Osteoblast (primary cell): ENCODE measurements at places on chromosomes 5 and 9. TPM values are rescaled to one million over a fixed set of nuclear protein-coding genes. Genes with fewer than 3 reads are reported as not detected.

DNA sequence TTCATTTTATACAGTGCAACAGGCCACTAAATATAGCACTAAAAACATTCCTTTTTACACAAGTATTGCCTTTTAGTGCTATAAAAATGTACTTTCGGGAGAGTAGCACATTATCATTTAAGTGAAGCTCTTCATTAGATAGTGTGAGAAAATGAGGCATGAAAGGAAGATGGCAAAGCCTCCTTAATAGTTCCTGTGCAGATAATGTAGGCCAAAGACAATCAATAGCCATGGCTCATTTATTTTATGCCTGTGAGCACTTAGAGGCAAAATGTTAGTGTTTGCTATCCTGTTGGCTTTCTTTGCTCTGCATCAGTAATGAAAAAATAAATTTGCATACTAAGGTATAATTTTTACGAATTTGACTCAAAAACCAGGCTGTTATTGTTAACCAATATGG is 929.5 kb upstream of the C9orf72 start:
- no peak for DNase-seq
- H3K36me3 ChIP-seq: no peaks in the 10 kb centered on the region
- H3K4me3 ChIP-seq: no peak overlapping the region
- H3K4me1 ChIP-seq: no peaks in the 10 kb centered on the region
- H3K27ac ChIP-seq: no peak overlapping the region

GRCh38 chr5:156476678-156477077 is 149.7 kb downstream of the SGCD start:
- H3K4me3 ChIP-seq: no peak overlapping the region
- H3K36me3 ChIP-seq: no peaks in the 10 kb centered on the region
- DNase-seq: no peak
- H3K27ac ChIP-seq: peak overlapping the region; percentile 73
- H3K27me3 ChIP-seq: no peaks in the 10 kb centered on the region

- no peak for DNase-seq
- no peaks in the 10 kb centered on the region for H3K36me3 ChIP-seq
- H3K4me3 ChIP-seq: no peak overlapping the region
- H3K27me3 ChIP-seq: no peaks in the 10 kb centered on the region
Measured at GRCh38 chr5:149323210-149323609, 22.1 kb upstream of the GRPEL2 start.

DNA sequence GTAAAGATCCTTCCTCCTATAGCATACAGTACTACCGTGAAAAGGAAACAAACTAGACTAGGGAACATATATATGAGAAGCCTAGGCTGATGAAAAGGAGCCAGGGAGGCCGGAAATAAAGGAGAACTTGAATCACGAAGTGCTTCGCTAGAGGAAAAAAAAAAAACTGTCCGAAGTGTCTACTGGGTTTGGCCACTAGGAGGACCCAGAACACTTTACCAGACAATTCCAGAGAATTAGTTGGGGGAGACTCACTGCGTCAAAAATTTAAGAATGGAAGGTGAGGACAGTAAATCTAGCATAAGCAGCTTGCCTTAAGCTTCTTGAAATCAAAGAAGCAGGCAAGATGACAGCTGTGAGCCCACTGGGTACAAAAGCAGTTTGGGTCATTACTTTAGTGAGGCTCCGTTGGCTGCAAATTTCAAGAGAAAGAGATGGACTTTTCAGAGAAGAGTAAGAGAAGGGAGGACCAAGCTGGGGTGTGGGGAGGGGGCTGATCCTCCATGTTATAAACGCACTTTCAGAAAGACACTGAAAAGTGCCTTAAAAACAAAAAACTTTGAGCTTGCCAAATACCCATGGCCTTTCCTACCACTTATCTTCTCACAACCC is 47.4 kb downstream of the P4HA2 start:
- peak; percentile 95 for DNase-seq
- no peaks in the 10 kb centered on the region for H3K36me3 ChIP-seq
- peaks cover 3% of the 10 kb centered on the region for H3K4me1 ChIP-seq
- H3K27ac ChIP-seq: no peak overlapping the region
- H3K27me3 ChIP-seq: no peaks in the 10 kb centered on the region
- no peak overlapping the region for H3K4me3 ChIP-seq

DNA sequence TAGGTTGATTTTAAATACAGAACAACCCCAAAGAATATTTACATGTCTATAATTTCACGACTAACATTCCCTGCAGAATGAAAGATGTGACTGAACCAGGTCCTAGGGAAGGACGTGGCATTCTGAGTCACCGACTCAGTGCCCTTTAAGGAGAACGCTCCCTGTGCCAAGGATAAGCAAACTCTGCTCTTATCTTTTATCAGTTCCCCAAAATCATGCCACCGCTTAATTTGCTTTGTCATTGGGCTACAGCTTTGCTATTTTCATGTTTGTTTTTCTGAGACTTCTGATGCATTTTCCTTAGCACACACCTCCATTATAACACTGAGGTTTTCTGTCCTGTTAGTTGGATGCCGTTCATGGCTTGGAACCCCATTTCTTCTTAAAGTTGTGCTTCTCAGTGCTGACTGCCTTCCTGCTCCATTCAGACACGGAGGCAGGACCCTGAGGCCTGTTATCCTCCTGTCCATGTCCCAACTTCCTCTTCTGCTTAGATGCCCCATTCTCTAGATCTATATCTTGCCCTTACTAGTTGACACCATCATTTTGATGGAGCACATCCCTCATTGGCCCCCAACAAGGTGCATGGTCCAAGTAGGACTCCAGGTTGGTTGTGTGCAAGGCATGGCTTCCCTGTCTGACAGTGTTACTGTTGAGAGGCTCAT is 11.2 kb upstream of the SEMA4D start:
- H3K4me1 ChIP-seq: no peaks in the 10 kb centered on the region
- H3K4me3 ChIP-seq: no peak overlapping the region
- peaks cover 4% of the 10 kb centered on the region for H3K27me3 ChIP-seq
- DNase-seq: no peak
- H3K36me3 ChIP-seq: no peaks in the 10 kb centered on the region
- no peak overlapping the region for H3K27ac ChIP-seq

- no peaks in the 10 kb centered on the region for H3K4me1 ChIP-seq
- H3K27ac ChIP-seq: no peak overlapping the region
- no peak for DNase-seq
Measured at GRCh38 chr9:100652850-100653249, 75.0 kb downstream of the CAVIN4 start.

- no peaks in the 10 kb centered on the region for H3K36me3 ChIP-seq
- peak overlapping the region; percentile 90 for H3K27ac ChIP-seq
- no peak overlapping the region for H3K4me3 ChIP-seq
- no peak for DNase-seq
- H3K4me1 ChIP-seq: peaks cover 52% of the 10 kb centered on the region
- H3K27me3 ChIP-seq: no peaks in the 10 kb centered on the region
Measured at GRCh38 chr5:15008921-15009320, 137.3 kb upstream of the ANKH start.

GRCh38 chr5:177195307-177195952 is 61.9 kb downstream of the NSD1 start:
- H3K27me3 ChIP-seq: no peaks in the 10 kb centered on the region
- DNase-seq: no peak
- peaks cover 51% of the 10 kb centered on the region for H3K36me3 ChIP-seq

- no peaks in the 10 kb centered on the region for H3K4me1 ChIP-seq
- DNase-seq: no peak
- no peaks in the 10 kb centered on the region for H3K27me3 ChIP-seq
- no peak overlapping the region for H3K4me3 ChIP-seq
Measured at GRCh38 chr5:114581136-114581535, 219.3 kb downstream of the KCNN2 start.

GRCh38 chr5:173963182-173963838 is 25.7 kb upstream of the C5orf47 start:
- H3K36me3 ChIP-seq: no peaks in the 10 kb centered on the region
- no peaks in the 10 kb centered on the region for H3K27me3 ChIP-seq
- H3K4me3 ChIP-seq: peak overlapping the region; percentile 64
- peak overlapping the region; percentile 90 for H3K27ac ChIP-seq
- DNase-seq: peak; percentile 96
- H3K4me1 ChIP-seq: peaks cover 12% of the 10 kb centered on the region

DNA sequence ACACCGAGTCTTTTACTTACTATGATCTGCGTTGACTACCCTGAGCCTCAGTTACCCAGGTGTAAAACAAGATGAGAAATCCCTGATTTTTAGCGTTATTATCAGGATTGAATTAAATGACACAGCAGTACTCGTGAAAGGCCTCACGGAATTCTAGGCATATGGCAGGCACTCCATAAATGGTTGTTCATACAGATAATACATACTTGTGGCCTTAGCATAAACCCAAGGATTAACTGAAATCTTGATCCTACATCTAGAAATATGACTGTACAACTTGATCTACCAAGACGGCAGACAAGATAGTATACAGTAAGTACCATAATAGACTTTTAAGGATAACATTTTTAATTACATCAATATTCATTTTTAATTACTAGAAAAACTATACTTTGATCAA is 409.8 kb downstream of the BNC2 start:
- H3K36me3 ChIP-seq: no peaks in the 10 kb centered on the region
- H3K27ac ChIP-seq: no peak overlapping the region
- DNase-seq: no peak
- H3K4me1 ChIP-seq: peaks cover 9% of the 10 kb centered on the region

- H3K27ac ChIP-seq: no peak overlapping the region
- H3K36me3 ChIP-seq: no peaks in the 10 kb centered on the region
- peaks cover 3% of the 10 kb centered on the region for H3K4me1 ChIP-seq
- H3K27me3 ChIP-seq: no peaks in the 10 kb centered on the region
- DNase-seq: peak; percentile 36
Measured at GRCh38 chr5:54159153-54159892, 151.1 kb downstream of the ARL15 start.

- no peak for DNase-seq
- H3K4me1 ChIP-seq: peaks cover 28% of the 10 kb centered on the region
- peak overlapping the region; percentile 92 for H3K4me3 ChIP-seq
- H3K27me3 ChIP-seq: no peaks in the 10 kb centered on the region
Measured at GRCh38 chr9:35749515-35750255, 598 bp downstream of the RGP1 start.

- no peaks in the 10 kb centered on the region for H3K27me3 ChIP-seq
- no peaks in the 10 kb centered on the region for H3K36me3 ChIP-seq
- peak overlapping the region; percentile 84 for H3K4me3 ChIP-seq
- peak overlapping the region; percentile 18 for H3K27ac ChIP-seq
- peaks cover 10% of the 10 kb centered on the region for H3K4me1 ChIP-seq
- DNase-seq: peak; percentile 66
Measured at GRCh38 chr9:19102181-19102630, 498 bp downstream of the HAUS6 start.

DNA sequence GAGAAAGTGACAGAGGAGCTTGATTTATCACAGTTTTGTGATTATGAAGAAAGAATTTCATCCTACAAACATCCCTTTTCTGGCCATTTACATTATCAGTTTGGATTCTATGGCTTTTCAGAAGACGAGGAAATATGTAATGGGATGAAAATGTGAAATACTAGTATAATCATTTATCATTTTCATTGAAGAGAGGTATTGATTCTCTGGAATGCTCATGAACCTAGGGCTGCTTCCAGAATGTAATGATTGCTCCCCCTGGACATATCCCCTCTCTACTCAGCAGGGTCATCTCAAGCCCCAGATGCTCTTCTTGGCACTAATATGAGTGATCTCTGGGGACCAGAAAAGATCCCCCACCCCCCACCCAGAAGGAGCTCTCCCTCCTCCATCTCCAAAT is 106.7 kb upstream of the ZNF618 start:
- no peak overlapping the region for H3K27ac ChIP-seq
- H3K4me3 ChIP-seq: no peak overlapping the region
- peaks cover 60% of the 10 kb centered on the region for H3K27me3 ChIP-seq
- DNase-seq: no peak

GRCh38 chr5:54021431-54022164 is 288.8 kb downstream of the ARL15 start:
- peaks cover 27% of the 10 kb centered on the region for H3K4me1 ChIP-seq
- DNase-seq: no peak
- no peaks in the 10 kb centered on the region for H3K36me3 ChIP-seq
- H3K4me3 ChIP-seq: no peak overlapping the region

- H3K36me3 ChIP-seq: no peaks in the 10 kb centered on the region
- DNase-seq: no peak
- no peak overlapping the region for H3K4me3 ChIP-seq
- no peaks in the 10 kb centered on the region for H3K27me3 ChIP-seq
- H3K27ac ChIP-seq: no peak overlapping the region
- no peaks in the 10 kb centered on the region for H3K4me1 ChIP-seq
Measured at GRCh38 chr5:168447808-168448207, 38.5 kb upstream of the RARS1 start.

DNA sequence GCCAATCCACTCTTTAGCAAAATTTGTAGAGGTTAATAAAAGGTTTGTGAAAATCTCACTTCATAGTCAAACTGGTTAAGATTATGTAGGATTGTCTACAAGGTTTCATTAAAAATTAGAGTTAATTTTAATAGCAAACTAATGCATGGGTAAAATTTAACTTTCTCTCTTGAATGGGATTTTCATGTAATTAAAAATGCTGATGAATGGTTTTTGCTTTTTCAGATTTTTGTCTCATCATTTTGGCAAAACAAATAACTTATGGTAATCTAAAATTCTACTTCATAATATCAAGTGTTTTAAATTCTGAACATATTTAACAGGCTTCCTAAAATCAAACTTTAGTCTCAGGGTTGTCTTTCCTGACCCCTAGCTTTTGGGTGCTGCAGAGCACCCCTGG is 113.8 kb upstream of the FAM174A start:
- no peaks in the 10 kb centered on the region for H3K4me1 ChIP-seq
- H3K4me3 ChIP-seq: no peak overlapping the region
- no peaks in the 10 kb centered on the region for H3K36me3 ChIP-seq

DNA sequence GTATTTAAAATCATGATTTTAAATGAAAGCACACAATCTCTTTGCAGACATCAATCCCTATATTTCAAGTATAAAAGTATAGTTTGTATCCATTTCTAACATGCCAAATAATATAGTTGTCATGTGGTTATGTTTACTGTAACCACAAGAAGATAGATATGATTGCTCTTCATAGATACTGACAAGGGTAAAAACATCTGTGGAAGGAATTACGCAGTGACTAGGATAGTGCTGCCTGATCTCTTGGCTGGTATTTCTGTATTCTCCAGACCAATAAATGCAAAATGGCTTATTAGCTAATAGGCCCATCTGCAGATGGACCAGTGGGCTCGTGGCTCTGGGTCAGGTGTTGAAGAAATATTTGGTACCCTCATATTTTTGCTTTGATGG is 34.9 kb upstream of the FBN2 start:
- no peak for DNase-seq
- no peak overlapping the region for H3K27ac ChIP-seq
- no peaks in the 10 kb centered on the region for H3K27me3 ChIP-seq
- H3K4me3 ChIP-seq: no peak overlapping the region
- H3K4me1 ChIP-seq: no peaks in the 10 kb centered on the region

The IL9 gene
- not detected in 2 replicates for total RNA-seq

The HINT2 gene
- total RNA-seq: 17.0 and 17.4 TPM in 2 replicates

The GABBR2 gene
- total RNA-seq: under 0.01 and 0.88 TPM in 2 replicates

The PRUNE2 gene
- total RNA-seq: 59.2 and 80.0 TPM in 2 replicates

The FABP6 gene
- total RNA-seq: not detected in 2 replicates

The AGPAT2 gene
- 26.5 and 30.0 TPM in 2 replicates for total RNA-seq

The ADCY2 gene
- under 0.01 and 0.59 TPM in 2 replicates for total RNA-seq

The TEK gene
- total RNA-seq: 4.1 and 8.3 TPM in 2 replicates

The TAF11L12 gene
- 0.29 TPM in 1 of 2 replicates, not detected in the other for total RNA-seq
